Omental fat pad (tissue), 4 donors: ENCODE measurements at places on chromosomes 3 and 15.

DNA sequence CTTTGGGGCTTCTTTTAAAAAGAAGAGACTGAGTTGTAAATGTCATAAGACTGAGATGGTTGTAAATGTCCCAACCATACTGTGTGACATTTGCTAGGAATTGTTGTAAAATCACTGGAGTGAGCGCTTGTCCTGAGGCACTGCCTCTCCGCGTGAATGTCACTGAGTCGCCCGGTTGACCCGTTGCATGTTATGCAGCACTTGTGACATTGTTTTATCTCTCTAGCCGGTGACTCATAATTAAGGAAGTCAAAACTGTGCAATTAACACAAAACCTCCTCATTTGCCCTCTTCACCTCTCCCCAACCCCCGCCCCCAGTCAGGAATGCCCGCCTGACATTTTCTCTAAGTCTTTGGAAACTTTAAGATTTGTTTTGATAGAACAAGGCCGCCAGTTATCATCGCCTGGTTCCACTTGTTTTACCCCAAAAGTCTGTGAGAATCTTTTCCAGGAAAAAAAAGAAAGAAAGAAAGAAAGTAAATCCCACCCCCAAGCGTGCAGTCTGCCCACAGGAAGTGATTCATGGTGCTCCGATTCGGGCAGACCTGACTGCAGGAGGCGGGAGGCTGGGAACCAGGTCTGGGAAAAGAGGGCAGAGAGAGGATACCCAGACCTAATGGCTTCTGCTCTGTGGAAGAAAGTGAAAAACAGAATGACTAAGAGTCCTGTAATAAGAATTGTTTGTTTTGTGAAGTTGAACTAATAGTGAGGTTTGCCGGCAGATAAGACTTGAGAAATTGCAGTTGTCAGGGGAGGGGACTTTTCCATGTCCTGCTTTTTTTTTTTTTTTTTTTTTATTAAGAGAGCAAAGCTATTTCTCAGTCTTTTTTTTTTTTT is 84.8 kb downstream of the SMAD3 start:
- DNase-seq: no peak

DNA sequence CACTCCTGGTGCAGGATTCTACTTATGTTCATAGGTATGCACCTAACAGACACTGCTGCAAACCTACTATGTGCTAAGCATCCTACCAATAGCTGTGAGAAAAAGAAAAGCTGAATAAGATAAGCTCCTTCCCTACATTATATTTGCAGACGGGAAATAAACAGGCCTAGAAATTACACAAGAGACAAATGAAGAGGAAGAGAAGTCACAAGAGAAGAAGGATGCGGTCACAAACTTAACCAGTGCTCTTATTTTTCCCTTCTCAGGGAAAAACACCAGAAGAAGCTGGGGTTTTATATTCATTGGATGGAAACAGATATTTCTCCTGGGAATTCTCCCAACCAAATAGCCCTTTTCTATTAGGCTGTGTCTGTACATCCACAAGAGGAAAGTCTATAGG is 109.7 kb upstream of the TRIM42 start:
- DNase-seq: no peak

GRCh38 chr3:178202194-178202593 is 334.0 kb upstream of the KCNMB2 start:
- DNase-seq: no peak

DNA sequence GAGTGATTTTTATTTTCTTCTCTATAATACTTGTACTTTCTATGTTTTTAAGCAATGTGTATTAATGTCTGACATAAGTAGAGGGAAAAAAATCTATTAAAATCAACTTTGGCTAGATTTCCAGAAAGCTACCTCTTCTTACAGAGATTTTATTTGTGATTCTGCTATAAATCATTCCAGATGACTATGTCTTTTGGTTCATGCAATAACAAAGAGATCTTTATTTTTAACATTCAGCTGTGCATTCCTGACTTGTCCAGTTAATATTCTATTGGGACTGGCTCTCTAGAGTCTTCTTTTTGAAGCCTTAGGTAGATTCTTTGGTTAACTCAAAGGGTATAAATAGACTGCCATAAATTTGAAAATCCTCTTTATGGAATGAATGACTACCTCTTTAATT is 74.3 kb upstream of the ARPP21 start:
- DNase-seq: no peak

GRCh38 chr15:98924401-98925049 is 83.1 kb downstream of the PGPEP1L start:
- no peak for DNase-seq

DNA sequence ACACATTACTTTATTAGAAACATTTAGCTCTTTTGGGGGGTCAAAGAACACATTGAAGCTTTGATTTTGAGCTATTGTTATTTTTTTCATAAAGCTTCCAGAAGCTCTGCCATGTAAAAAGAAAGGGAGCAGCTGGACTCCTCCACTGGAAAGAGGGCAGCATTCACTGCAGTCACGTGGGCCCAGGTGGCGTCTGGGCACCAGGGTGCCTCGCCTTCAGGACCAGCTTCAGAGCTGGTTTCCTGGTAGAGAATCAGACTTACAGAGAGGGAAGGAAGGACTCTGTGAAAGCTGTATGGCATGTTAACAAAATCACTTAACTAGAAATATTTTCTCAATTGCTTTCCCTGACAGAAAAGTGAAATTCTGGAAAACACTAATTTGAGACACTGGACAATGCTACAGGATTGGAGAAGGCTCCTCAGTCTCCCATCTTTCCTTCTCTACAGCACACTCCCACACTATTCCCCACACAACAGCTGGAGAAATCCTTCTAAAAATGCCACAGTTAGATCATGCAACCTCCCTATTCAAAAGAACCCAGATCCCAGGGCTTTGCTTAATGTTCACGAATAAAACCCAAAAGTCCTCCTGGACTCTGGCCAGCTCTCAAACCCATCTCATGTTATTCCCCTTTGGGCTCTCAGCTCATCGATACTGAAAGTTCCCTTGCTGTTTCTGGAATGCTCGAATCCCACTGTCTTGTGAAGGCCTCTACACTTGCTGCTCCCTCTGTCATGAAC is 83.2 kb downstream of the NFKBIZ start:
- DNase-seq: no peak

DNA sequence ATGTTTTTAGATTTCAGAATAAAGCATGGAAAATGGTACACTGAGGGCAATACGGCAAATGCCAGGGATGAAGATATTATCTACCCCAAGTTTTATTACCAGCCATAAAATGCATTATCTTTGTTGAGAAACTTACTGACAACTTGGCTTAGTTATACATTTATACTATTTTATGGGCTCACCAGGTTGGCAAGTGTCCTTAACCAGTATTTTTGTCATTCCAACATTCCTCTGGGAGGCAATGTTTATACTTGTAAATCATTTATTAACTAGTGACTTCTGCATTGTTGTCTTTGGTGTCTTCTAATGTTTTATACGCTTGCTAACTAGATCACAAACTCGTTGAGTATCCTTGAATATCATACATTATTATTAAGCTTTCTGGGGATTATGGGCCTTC is 18.0 kb upstream of the ADGRG7 start:
- no peak for DNase-seq

GRCh38 chr15:74897300-74897701 is 7.5 kb downstream of the MPI start:
- no peak for DNase-seq

GRCh38 chr15:47711655-47712054 is 5.7 kb upstream of the SEMA6D start:
- no peak for DNase-seq

GRCh38 chr15:100192097-100193080 is 149.4 kb downstream of the ADAMTS17 start:
- no peak for DNase-seq

GRCh38 chr3:36738702-36739101 is 25.7 kb downstream of the DCLK3 start:
- DNase-seq: no peak

GRCh38 chr3:12458901-12459300 is 25.4 kb upstream of the TSEN2 start:
- no peak for DNase-seq

DNA sequence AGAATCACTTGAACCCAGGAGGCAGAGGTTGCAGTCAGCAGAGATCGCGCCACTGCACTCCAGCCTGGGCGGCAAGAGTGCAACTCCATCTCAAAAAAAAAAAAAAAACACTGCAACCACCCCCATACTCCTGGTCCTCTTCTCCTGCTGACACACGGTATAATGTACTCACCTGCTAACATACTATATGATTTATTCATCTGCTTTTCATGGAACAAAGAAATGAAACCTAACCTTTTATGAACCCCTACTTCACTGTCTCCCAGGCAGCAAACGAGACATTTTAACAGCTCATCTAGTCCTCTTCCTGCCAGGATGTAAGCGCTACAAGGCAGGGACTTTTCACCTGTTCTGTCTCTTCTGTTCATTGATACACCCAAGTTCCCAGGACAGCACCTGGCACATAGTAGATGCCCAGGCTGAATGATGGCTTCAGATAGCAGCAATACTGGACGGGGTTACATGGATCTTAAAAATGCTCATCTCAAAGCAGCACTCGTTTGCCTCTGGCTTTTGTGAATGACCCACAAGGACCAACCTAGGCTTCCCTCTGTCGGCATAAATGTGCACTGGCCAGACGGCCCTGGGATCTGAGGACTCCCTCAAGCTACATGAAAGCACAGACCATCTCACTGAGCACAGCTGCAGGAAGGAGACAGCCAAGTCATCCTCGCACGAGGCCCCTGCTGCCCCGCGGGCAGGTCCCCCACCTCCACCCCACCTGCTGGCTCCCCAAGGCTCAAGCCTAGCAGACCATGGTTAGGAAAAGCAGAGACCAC is 20.3 kb downstream of the XXYLT1 start:
- DNase-seq: no peak

- no peak for DNase-seq
Measured at GRCh38 chr3:13881536-13882410, 1.9 kb upstream of the WNT7A start.

GRCh38 chr15:61169904-61170695 is 59.0 kb downstream of the RORA start:
- DNase-seq: no peak

DNA sequence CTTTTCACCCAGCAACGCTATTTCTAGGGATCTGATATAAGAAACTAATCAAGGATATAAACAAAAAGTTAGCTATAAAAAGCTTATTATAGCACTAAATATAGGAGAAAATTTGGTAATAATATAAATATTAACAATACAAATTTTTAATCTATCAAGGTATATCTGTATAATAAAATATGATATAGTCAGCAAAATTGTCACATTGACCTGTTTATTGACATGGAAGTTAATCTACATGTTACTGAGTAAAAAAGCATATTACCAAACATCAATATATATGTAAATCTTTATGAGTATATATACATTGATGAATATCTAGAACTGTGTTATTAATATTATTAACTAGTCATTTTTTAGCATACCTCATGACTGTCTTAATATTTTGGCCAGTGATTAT is 26.6 kb downstream of the SHOX2 start:
- DNase-seq: no peak

DNA sequence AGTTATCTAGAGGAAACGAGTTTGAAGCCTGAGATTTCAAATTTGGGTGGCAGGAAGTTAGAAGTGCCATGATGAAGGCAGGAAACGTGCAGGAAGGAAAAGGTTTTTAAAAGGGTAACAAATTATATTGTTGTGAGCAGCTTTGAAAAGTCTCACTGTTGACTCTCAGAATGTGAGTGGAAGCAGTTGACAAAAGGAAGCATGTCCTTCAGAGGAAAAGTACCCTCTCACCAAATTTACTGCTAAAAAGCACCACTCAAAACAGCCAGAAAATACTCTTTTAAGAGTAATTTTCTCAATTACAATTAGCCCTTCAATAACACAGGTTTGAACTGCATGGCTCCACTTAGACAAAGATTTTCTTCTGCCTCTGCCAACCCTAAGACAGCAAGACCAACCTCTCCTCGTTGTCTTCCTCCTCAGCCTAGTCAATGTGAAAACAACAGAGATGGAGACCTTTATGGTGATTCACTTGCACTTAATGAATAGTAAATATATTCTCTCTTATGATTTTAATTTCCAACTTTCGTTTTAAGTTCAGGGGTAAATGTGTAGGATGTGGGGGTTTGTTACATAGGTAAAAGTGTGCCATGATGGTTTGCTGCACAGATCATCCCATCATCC is 117.1 kb upstream of the LIPC start:
- DNase-seq: no peak

GRCh38 chr3:143565951-143566350 is 282.3 kb downstream of the SLC9A9 start:
- DNase-seq: no peak

- DNase-seq: no peak
Measured at GRCh38 chr3:48837163-48837562, 10.5 kb downstream of the PRKAR2A start.

DNA sequence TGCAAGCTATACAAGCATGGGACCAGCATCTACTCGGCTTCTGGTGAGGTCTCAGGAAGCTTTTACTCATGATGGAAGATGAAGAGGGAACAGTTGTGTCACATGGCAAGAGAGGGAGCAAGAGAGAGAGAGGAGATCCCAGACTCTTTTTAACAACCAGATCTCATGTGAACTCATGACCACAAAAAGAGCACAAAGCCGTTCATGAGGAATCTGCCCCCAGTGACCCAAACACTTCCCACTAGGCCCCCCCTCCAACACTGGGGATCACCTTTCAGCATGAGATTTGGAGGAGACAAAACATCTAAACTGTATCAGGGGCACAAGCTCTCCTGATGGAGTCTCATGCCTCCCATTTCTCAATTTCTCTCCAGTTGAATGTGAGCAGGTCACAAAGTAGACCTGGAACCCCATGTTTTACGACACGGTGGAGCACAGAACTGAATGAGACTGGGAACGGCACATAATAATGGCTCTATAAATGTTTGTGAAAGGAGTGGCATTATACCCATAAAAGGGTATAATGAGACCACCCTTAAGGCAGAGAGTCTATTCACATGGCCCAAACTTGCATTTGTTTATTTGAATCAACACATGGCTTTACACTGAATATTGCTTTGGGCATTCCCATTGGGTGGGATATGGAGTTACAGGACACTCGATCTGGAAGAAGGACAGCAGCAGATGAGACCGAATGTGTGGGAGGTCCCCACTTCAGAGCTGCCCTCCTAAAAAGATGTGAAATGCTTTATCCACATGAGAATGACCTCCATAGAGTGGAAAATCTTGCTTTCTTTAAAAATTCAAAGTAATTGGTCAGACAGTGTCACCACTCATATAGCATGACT is 38.8 kb downstream of the IL16 start:
- DNase-seq: no peak

DNA sequence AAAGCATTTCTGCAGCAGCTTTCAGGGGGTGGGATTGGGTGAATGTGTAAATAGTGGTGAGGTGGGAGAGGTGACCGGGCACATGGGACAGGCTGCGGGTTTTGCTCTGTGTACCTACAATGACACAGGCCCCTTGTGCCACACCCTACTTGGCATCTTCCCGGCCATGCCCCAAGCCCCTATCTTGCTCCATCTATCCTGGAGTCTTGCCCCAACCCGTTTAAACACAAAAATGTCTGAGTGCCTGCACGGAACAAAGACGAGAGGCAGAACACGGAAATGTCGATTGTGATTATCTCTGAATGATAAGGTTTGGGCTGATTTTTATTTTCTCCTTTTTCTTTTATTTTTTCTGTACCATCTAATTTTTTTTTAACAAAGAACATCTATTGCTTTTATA is 46.0 kb upstream of the SLC6A1 start:
- no peak for DNase-seq

- no peak for DNase-seq
Measured at GRCh38 chr3:64818196-64818595, 130.4 kb upstream of the ADAMTS9 start.

- DNase-seq: no peak
Measured at GRCh38 chr3:102586485-102586884, 151.7 kb downstream of the ZPLD1 start.

GRCh38 chr3:1661839-1662238 is 436.8 kb upstream of the CNTN4 start:
- no peak for DNase-seq

GRCh38 chr3:195133462-195133861 is 137.5 kb downstream of the XXYLT1 start:
- DNase-seq: no peak
